Skeletal muscle cell (primary cell): ENCODE measurements at places on chromosomes 4 and X.
A peak's percentile ranks its signal among the peaks of the same experiment; 100 is the strongest.

GRCh38 chr4:186326391-186326790, 60.4 kb downstream of the F11 start:
- DNase-seq, result no peak

DNA sequence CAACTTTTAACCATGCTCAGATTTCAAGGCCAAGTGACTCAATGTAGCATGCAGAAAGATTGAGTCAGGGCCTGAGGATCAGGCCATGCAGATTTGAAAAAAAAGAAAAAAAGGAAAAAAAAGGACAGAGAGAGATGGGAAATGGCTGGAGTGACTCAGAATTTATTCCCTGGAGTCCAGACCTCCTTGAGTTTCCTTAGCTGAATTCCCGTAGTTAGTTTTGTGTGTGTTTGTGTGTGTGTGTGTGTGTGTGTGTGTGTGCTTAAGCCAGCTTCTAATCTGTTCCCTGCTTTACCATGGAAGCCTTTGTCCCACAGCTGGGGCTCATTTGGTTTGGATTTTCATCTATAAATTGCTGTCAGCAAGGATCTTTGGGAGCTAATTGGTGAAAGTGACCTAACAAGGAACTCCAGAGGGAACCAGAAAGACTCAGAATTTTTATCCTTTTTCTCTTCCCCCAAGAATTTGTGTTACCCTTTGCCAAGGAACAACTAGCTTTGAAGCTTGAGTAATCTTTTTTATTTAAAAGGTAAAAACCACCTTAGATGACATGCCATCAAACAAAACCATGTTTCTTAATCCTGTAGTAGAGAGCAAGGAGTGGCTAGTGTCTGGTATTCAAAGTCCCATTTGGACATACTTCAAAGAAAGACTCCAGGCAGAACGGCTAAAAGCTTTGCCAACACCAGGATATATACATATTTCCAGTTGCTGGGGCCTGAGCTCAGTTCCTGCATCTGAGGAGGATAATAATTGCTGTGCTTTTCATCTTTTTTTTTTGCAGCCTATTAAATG, 109.0 kb upstream of the DDIT4L start:
- peak; percentile 98 for DNase-seq

DNA sequence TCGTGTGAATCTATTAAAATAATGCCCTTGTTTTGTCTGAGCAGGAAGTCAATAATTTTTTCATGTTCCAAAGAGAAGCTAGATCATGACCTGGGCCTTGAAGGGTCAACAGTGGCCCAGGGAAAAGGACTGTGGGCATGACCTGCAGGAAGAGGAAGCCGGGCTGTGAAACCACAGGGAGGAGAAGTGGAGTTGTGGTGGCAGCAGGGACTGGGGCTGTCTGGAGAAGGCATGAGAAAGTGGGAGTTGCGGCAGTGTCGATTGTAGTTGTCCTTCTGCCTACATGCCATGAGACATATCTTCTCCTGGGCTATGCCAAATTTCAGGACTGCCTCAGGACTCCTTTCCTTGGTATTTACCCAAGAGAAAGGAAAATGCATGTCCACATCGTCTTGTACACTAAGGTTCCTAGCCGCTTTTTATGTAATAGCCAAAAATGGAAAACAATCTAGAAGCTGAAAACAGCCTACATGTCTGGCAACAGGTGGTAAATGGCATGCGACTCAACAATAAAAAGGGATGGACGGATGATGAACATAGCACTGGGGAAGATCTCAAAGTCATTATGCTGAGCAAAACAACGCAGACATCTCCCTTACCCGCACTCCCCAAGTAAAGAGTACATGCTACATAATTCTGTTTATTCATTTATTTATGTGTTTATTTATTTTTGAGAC, 13.6 kb upstream of the PTTG2 start:
- no peak for DNase-seq

DNA sequence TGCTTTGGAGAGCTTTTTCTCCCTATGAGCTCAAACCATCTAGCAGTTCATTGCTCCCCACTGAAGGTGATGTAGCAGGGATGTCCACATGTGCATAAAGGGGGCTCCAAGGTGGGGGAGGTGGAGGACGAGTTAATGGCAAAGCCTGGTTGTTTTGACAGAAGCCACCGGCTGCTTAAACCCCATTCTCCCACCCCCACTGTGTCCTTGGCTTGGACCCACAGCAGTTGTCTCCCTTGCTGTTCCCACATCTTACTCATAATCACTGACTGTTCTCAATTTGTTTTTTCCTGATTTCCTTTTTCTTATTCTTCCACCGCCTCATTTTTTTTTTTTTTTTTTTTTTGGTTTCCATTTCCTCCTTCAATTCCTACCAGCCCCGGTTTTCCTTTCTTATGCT, 72.7 kb downstream of the GEMIN8 start:
- DNase-seq, result no peak

DNA sequence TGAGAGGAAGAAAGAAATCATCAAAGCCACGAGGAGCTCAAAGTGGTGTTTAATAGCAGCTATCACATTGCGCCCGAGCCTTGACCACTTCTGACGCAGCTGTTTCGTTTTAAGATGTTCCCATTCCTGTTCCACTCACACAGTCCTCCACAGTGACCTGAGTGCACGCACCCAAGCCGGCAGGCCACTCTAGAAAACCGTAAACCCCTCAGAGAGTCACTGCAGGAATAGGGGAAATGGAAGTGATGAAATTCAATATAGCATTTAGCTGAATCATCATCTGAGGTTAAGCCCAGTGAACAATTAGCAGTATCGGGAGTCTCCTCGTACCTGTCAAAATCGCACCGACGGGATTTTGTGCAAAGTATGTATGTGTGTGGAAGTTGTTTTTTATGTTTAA, 17.9 kb upstream of the HAND2 start:
- DNase-seq, result peak; percentile 74

GRCh38 chr4:47213971-47214370, 182.6 kb downstream of the GABRB1 start:
- peak; percentile 94 for DNase-seq

DNA sequence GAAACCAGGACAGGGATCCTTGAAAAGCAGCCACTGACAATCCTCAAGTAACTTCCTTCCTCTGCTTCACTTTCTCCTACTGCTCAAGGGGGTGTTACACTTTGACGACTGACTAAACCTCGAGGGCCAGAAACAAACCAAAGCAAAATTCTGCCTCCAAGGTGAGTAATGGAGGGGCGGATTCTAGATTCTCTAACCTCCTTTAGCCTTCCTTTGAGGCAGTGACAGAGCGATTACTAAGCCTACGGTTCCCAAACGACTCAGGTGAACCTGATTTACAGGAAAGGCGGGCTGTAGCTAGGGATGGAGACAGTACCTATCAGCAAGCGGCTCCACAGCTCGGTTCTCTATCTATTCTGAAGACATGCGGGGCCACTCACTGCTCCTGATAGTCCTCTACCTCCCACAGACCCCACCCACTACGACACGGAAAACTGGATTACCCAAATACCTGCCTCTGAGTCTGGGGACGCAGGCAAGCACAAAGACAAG, 487 bp downstream of the TBCK start:
- DNase-seq, result no peak

DNA sequence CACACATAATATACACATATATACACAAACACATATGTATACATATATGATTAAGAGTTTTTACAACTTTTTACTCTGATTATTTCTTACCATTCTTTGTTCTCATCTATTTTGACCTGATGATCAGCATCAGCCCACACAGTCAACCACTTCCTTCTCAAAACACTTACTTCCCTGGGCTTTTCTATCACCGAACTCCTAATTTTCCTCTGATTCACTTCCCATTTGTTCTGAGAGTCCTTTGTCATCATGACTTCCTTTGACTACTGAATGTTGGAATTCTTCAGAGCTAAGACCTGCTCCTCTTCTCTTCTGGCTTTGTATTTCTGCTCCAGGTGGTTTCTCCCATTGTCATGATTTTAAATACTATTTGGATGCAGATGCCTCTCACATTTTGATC, 209.5 kb upstream of the AFF2 start:
- no peak for DNase-seq

DNA sequence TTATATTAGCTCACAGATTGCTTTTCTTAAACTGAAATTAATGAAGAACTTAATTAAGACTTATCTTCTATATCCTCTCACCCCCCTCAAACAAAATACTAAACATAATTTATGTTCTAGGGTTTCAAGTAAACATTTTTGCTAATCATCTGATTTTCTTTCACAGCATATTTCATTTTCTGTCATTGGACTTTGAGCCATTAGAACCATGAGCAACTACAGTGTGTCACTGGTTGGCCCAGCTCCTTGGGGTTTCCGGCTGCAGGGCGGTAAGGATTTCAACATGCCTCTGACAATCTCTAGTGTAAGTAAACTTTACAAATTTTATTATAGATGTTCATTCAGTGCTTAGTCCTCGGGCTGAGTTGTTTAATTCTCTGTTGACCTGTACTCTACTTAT, 3.3 kb downstream of the PDLIM5 start:
- peak; percentile 57 for DNase-seq

GRCh38 chr4:13920111-13920875, 292.8 kb upstream of the BOD1L1 start:
- DNase-seq, result no peak

- DNase-seq, result no peak
Measured at GRCh38 chr4:123580981-123581664, 184.5 kb downstream of the SPRY1 start.

- no peak for DNase-seq
Measured at GRCh38 chr4:88628746-88629145, 36.5 kb downstream of the HERC3 start.

DNA sequence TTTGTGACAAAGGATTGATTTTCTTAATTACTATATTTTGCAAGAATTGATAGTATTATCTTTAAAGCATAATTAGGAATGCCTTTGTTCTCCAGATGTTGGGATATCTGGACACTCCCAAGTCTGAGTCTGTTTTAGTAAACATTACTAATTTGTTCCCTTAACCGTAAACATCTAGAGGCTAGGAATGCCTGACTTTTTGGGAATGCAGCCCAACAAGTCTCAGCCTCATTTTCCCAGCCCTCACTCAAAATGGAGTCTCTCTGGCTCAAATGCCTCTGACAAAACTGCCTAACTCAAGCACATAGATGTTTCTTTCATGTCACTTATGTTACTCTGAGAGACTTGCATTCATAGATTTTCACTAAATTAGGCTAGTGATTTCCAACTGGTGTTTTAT, 297.0 kb upstream of the CLNK start:
- no peak for DNase-seq

GRCh38 chr4:54440394-54441136, 211.5 kb downstream of the PDGFRA start:
- no peak for DNase-seq

GRCh38 chrX:150616179-150616862, 47.9 kb downstream of the MTM1 start:
- no peak for DNase-seq

GRCh38 chr4:81552086-81552485, 80.4 kb upstream of the RASGEF1B start:
- DNase-seq, result no peak

GRCh38 chr4:182768838-182769237, 148.3 kb downstream of the DCTD start:
- peak; percentile 28 for DNase-seq

GRCh38 chrX:40411340-40412111, 169.2 kb upstream of the ATP6AP2 start:
- DNase-seq, result no peak

- DNase-seq, result no peak
Measured at GRCh38 chr4:96729641-96730040, 889.7 kb downstream of the PDHA2 start.

- no peak for DNase-seq
Measured at GRCh38 chr4:69727426-69727825, 33.0 kb downstream of the SULT1B1 start.

DNA sequence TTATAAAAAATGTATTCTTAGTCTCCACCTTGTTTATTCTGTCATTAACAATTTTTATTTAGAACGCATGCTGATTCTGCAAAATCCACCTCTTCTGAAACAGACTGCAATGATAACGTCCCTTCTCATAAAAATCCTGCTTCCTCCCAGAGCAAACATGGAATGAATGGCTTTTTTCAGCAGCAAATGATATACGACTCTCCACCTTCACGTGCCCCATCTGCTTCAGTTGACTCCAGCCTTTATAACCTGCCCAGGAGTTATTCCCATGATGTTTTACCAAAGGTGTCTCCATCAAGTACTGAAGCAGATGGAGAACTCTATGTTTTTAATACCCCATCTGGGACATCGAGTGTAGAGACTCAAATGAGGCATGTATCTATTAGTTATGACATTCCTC, 75.6 kb upstream of the SMARCA5 start:
- no peak for DNase-seq

- DNase-seq, result no peak
Measured at GRCh38 chrX:9144701-9145241, 110.8 kb upstream of the FAM9B start.

DNA sequence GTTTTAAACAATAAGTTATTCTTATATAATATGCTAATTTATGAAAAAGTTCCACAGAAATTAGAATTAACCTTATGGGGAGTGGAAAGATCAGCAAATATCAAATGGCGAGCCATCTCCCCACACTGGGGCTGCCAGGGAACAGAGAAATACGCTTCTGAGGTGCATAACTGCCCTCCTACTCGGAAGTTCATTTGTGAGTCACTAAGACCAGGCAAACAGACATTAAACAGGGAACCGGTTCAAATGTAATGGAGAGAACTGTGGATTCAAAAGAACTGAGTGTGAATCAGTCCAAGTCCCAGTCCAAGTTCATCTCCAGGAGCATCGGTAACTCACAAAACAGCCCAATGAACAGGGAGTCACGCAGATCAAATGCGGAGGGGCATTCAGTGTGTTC, 11.4 kb upstream of the S100G start:
- no peak for DNase-seq

- no peak for DNase-seq
Measured at GRCh38 chrX:139094671-139095592, 383.4 kb upstream of the FGF13 start.

GRCh38 chr4:127586922-127587571, 45.7 kb upstream of the INTU start:
- peak; percentile 3 for DNase-seq

DNA sequence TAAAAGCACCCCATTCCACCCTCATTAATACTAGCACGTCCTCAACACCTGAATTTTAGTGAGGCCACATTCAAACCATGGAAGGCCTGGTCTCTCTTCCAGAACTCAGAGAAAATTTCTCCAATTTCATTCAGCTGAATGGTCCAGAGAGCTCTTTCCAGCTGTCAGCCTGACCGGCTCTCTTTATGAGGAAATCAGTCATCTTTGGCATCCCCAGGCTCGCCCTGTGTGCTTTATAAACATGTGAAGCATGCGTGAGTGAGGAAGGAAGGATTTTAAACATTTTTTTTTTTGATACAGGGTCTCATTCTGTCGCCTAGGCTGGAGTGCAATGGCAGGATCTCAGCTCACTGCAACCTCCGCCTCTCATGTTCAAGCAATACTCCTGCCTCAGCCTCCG, 1812.9 kb upstream of the TENM3 start:
- no peak for DNase-seq

- no peak for DNase-seq
Measured at GRCh38 chrX:9948406-9948805, 18.8 kb upstream of the CLDN34 start.
